Activated B cell treated with CpG ODN at 0.5 μM for 24 hours (primary cell): ENCODE measurements at places on chromosomes 12 and 14. TPM values are rescaled to one million over a fixed set of nuclear protein-coding genes. Genes with fewer than 3 reads are reported as not detected.

- H3K27me3 ChIP-seq = no peaks in the 10 kb centered on the region
- H3K27ac ChIP-seq = no peak overlapping the region
- H3K4me1 ChIP-seq = peaks cover 31% of the 10 kb centered on the region
- peak overlapping the region; percentile 24 for H3K4me3 ChIP-seq
- peaks cover 32% of the 10 kb centered on the region for H3K36me3 ChIP-seq
- DNase-seq = no peak
Measured at GRCh38 chr12:46374310-46374709, 1.7 kb upstream of the SLC38A2 start.

ASPG gene
- not detected in 2 replicates for total RNA-seq

DNA sequence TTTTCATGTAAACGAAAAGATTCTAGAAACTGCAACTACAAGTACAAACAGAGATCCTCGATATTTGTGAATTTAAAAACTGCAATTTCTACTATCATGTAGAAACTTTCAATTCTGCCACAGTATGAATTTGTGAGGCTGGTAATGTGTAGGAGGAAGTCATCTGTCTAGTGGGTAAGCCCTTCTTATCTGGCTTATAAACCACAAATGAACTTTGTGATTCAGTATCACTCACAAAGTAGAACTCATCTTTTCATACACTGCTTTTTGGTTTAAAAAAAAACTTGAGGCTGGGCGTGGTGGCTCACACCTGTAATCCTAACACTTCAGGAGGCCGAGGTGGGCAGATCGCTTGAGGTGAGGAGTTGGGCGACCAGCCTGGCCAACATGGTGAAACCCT is 20.7 kb downstream of the GTF2A1 start:
- no peak overlapping the region for H3K27ac ChIP-seq
- no peak overlapping the region for H3K4me3 ChIP-seq
- no peaks in the 10 kb centered on the region for H3K27me3 ChIP-seq
- peaks cover 73% of the 10 kb centered on the region for H3K36me3 ChIP-seq
- peaks cover 5% of the 10 kb centered on the region for H3K4me1 ChIP-seq

RIPK3 gene
- total RNA-seq = 38.9 and 39.2 TPM in 2 replicates

DNA sequence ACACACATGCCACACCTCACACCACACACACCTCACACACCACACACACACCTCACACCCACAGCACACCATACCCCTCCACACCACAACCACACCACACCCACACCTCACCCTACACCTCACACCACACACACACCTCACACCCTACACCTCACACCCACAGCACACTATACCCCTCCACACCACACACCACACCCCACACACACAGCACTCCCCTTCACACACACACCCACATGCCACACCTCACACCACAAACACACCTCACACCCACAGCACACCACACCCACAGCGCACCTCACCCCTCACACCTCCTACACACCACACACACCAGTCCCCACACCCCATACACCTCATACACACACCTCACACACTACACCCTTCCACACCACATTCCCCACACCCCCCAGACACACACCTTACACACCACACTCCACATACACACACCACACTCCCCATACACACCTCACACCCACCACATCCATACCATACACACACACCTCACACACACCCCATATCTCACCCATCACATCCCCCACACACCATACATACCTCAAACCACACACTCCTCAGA is 80.0 kb downstream of the ACTN1 start:
- no peaks in the 10 kb centered on the region for H3K36me3 ChIP-seq
- no peak for DNase-seq
- H3K4me3 ChIP-seq = no peak overlapping the region
- H3K27me3 ChIP-seq = peaks cover 34% of the 10 kb centered on the region
- no peak overlapping the region for H3K27ac ChIP-seq
- no peaks in the 10 kb centered on the region for H3K4me1 ChIP-seq

- peak overlapping the region; percentile 87 for H3K4me3 ChIP-seq
- H3K36me3 ChIP-seq = peaks cover 32% of the 10 kb centered on the region
- H3K4me1 ChIP-seq = peaks cover 86% of the 10 kb centered on the region
- peak overlapping the region; percentile 100 for H3K27ac ChIP-seq
- DNase-seq = no peak
Measured at GRCh38 chr14:50062438-50063085, 53.8 kb downstream of the VCPKMT start.

ANKLE2 gene
- total RNA-seq = 117 and 136 TPM in 2 replicates

- no peak overlapping the region for H3K4me3 ChIP-seq
- H3K36me3 ChIP-seq = peaks cover 51% of the 10 kb centered on the region
- no peak for DNase-seq
- H3K27ac ChIP-seq = peak overlapping the region; percentile 50
- peaks cover 24% of the 10 kb centered on the region for H3K4me1 ChIP-seq
Measured at GRCh38 chr14:71485833-71486232, 446.4 kb upstream of the RGS6 start.

- H3K4me3 ChIP-seq = no peak overlapping the region
- DNase-seq = no peak
- peaks cover 19% of the 10 kb centered on the region for H3K4me1 ChIP-seq
- H3K27ac ChIP-seq = no peak overlapping the region
- H3K36me3 ChIP-seq = peaks cover 54% of the 10 kb centered on the region
- no peaks in the 10 kb centered on the region for H3K27me3 ChIP-seq
Measured at GRCh38 chr12:123941624-123942237, 30.9 kb downstream of the CCDC92 start.

- DNase-seq = no peak
- H3K27me3 ChIP-seq = no peaks in the 10 kb centered on the region
- no peak overlapping the region for H3K27ac ChIP-seq
- peaks cover 16% of the 10 kb centered on the region for H3K4me1 ChIP-seq
- no peak overlapping the region for H3K4me3 ChIP-seq
Measured at GRCh38 chr12:14975457-14975856, 2.6 kb downstream of the PDE6H start.

ASIC1 gene
- total RNA-seq = not detected in 2 replicates

DNA sequence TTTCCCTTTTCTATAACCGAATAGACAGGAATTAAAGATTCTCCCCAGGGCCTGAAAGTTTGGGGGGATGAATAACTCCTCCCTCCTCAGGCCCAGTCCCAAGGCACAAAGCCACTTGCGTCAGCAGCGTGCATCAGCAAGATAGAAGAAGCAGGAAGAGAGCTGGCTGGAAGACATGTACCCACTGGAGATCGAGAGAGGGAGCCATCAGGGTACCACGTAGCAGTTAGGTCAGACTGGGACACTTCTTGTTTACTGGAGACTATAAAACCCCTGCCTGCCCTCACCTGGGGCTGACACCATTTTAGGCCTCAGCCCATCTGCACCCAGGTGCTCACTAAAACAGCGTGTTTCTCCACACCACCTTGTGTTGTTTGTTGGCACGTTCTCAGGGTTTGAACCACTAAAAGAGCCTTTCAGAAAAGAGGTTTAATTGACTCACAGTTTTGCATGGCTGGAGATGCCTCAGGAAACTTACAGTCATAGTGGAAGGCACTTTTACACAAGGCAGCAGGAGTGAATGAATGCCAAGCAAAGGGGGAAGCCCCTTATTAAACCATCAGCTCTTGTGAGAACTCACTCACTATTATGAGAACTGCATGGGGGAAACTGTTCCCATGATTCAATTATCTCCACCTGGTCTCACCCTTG is 93.2 kb downstream of the TMTC3 start:
- no peak for DNase-seq
- H3K4me3 ChIP-seq = no peak overlapping the region
- H3K27ac ChIP-seq = no peak overlapping the region
- H3K27me3 ChIP-seq = no peaks in the 10 kb centered on the region
- H3K36me3 ChIP-seq = no peaks in the 10 kb centered on the region

DNA sequence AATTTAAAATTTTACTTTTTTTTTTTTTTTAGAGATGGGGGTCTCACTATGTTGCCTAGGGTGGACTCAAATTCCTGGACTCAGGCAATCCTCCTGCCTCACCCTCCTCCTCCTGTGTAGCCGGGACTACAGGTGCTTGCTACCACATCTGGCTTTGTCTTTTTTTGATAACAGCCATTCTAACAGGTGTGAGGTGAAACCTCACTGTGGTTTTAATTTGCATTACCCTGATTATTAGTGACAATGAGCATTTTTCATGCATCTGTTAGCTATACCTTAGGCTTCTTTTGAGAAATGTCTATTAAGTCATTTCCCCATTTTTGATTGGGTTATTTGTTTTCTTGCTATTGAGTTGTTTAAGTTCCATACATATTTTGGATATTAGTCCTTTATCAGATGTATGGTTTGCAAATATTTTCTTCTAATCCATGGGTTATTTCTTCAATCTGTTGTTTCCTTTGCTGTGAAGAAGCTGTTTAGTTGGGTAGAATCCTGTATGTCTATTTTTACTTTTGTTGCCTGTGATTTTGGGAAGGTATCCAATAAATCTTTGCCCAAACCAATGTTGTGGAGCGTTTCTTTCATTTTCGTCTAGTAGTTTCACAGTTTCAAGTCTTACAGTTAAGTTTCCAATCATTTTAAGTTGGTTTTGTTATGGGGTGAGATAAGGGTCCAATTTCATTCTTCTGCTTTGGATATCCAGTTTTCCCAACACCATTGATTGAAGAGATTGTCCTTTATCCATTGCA is 86.1 kb downstream of the MYF5 start:
- no peaks in the 10 kb centered on the region for H3K4me1 ChIP-seq
- H3K27ac ChIP-seq = no peak overlapping the region
- H3K36me3 ChIP-seq = no peaks in the 10 kb centered on the region

DNA sequence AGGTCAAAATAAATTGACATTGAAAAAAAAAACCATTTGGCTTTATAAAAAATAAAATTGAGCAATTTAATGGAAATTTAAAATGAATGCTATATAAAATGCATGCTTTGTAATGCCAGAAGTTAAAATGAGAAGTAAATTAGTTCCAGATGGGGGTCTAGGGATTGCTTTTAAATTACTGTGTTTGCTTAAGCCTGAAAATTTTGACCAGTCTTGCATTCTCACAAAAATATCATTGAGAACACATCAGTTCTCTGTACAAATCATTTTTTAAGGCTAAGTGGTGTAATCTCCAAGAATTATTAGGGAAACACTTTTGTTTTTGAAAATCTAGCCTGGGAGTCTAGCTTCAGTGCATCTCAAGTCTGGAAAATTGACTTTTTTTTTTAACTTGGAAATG is 90.7 kb downstream of the RERG start:
- H3K36me3 ChIP-seq = no peaks in the 10 kb centered on the region
- no peak overlapping the region for H3K4me3 ChIP-seq
- peaks cover 11% of the 10 kb centered on the region for H3K27me3 ChIP-seq
- no peak overlapping the region for H3K27ac ChIP-seq

DNA sequence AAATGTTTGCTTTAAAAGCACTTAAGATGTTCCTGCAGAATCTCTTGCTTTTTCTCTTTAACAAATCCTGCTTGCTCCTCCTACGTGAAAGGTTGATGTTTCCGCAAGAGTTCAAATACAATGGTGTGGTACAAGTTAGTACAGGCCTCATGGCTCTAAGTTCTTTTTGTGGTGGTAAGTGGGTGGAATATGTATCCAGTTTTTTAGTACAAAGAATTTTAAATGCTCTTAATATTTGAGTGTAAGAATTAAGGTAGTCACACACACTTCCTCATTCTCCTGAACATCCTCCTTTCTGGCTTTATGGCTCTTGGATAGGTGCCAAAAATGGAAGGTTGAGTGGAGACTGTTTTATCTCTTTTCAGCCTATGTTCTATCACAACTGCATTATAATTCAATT is 1.8 kb downstream of the OTOGL start:
- H3K27me3 ChIP-seq = no peaks in the 10 kb centered on the region
- H3K36me3 ChIP-seq = no peaks in the 10 kb centered on the region
- no peak overlapping the region for H3K27ac ChIP-seq
- DNase-seq = no peak
- H3K4me3 ChIP-seq = no peak overlapping the region

GRCh38 chr14:21075719-21076437 is 5.8 kb downstream of the ARHGEF40 start:
- peaks cover 19% of the 10 kb centered on the region for H3K4me1 ChIP-seq
- peaks cover 2% of the 10 kb centered on the region for H3K27me3 ChIP-seq
- H3K27ac ChIP-seq = no peak overlapping the region
- DNase-seq = no peak
- no peaks in the 10 kb centered on the region for H3K36me3 ChIP-seq

SLC8A3 gene
- total RNA-seq = 0.12 and 0.13 TPM in 2 replicates

- H3K36me3 ChIP-seq = peaks cover 35% of the 10 kb centered on the region
- H3K4me3 ChIP-seq = no peak overlapping the region
- H3K4me1 ChIP-seq = peaks cover 68% of the 10 kb centered on the region
- peak overlapping the region; percentile 81 for H3K27ac ChIP-seq
- H3K27me3 ChIP-seq = no peaks in the 10 kb centered on the region
Measured at GRCh38 chr12:31584782-31585181, 6.2 kb downstream of the DENND5B start.

DNA sequence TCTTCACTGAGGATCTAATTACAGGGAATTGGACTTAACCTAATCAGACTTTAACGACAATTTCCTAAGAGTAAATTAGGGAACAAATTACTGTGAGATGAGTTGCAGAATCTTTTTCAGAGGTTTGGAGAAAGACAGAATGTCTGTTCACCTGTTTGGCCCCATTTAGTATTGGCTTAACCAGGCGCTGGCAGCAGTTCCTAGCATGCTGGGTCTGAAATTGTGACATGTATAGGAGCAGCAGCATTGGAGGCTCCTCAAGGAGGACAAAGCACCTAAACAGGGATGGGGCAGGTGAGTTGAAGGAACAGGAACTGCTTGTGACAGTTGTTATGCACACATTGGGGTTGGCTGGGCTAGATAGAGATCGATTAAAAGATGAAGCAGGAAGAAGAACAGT is 51.0 kb downstream of the KCNMB4 start:
- H3K36me3 ChIP-seq = no peaks in the 10 kb centered on the region
- no peak for DNase-seq
- no peaks in the 10 kb centered on the region for H3K27me3 ChIP-seq
- no peak overlapping the region for H3K27ac ChIP-seq

GRCh38 chr12:73421832-73422231 is 1115.8 kb upstream of the ATXN7L3B start:
- H3K27me3 ChIP-seq = no peaks in the 10 kb centered on the region
- H3K36me3 ChIP-seq = no peaks in the 10 kb centered on the region
- H3K4me3 ChIP-seq = no peak overlapping the region
- DNase-seq = no peak

DNA sequence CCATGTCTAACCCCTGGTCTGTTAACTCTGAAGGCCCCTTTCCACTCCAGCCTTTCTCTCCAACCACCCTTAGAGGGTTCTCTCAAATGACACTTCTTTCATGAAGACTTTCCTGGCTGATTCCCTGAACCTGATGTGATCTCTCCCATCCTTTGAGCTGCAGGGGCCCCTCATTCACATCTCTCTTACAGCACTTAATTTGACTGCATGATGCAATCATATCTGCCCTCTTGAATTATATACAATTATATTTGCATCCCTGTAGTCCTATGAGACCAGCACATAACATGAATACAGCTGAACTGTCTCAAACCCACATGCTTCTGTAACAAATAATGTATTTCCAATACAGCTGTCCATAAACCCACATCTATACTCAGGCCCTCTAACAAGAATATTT is 56.4 kb downstream of the PPP2R5E start:
- no peak for DNase-seq
- peaks cover 8% of the 10 kb centered on the region for H3K36me3 ChIP-seq
- no peak overlapping the region for H3K27ac ChIP-seq
- peaks cover 46% of the 10 kb centered on the region for H3K4me1 ChIP-seq
- no peak overlapping the region for H3K4me3 ChIP-seq
- H3K27me3 ChIP-seq = no peaks in the 10 kb centered on the region

CLEC6A gene
- total RNA-seq = not detected in 2 replicates

PTGDR gene
- not detected in 2 replicates for total RNA-seq
